ENCODE measurements at places on chromosomes 5 and 9.

DNA sequence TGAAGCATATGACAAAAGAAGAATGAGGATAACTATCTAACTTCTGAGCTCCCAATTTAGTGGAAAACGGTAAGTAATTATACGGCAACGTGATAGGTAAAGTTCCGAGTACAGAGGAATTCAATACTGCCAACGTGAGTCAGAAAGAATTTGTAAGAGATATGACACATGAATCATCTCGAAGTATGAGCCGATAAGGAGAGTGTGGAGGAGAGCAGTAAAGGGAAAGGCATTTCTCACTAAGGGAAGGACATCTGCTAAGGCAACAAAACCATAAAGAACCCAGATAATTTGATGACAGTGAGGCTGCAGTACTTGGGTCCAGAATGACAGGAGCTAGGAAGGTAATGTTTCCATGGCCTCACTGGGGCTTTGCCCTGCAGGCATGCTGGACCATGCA, 11.0 kb downstream of the MPDZ start:
- DNase-seq = no peak
- H3K4me1 ChIP-seq = no peaks in the 10 kb centered on the region
- H3K27ac ChIP-seq = no peak overlapping the region
- no peaks in the 10 kb centered on the region for H3K27me3 ChIP-seq
- no peaks in the 10 kb centered on the region for H3K36me3 ChIP-seq

DNA sequence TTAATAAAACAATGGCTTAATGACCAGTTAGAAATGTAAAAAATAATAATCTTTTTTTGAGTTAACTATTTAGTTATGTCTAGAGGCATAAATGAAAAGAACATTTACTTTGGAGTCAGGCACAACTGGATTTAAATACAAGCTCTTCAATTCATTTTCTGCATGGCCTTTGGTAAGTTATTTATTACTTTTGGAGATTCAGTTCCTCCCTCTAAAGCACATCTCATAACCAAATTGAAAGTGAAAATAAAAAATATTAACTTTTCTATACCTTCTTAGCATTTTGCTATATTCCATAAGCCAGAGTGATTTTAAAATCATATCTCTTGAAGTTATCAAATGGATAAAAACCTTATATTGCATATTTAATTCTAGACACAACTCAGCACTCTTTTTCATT, 434.9 kb upstream of the SMARCA2 start:
- no peaks in the 10 kb centered on the region for H3K4me1 ChIP-seq
- H3K36me3 ChIP-seq = no peaks in the 10 kb centered on the region
- DNase-seq = no peak

- DNase-seq = peak; percentile 33
- H3K4me3 ChIP-seq = peak overlapping the region; percentile 96
- H3K36me3 ChIP-seq = peaks cover 18% of the 10 kb centered on the region
- H3K27ac ChIP-seq = peak overlapping the region; percentile 92
- peaks cover 13% of the 10 kb centered on the region for H3K27me3 ChIP-seq
Measured at GRCh38 chr9:136847826-136848392, 1.3 kb upstream of the PHPT1 start.

GRCh38 chr5:1079486-1079885, 32.4 kb downstream of the SLC12A7 start:
- no peak overlapping the region for H3K4me3 ChIP-seq
- H3K27me3 ChIP-seq = no peaks in the 10 kb centered on the region

DNA sequence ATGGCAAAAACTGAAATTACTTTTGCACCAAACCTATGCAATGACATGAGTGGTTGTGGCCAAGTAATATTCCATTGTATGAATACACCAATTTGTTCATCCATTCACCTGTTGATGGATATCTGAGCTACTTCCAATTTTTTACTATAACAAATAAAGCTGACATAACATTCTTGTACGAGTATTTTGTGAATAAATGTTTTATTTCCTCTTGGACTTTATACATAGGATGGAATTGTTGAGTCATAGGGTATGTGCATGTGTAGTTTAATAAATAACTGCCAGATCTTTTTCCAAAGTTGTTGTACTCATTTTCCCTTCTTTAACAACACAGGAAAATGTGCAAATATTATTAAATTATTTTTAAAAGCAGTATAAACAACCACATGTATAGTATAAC, 146.1 kb upstream of the ZNF462 start:
- H3K27me3 ChIP-seq = no peaks in the 10 kb centered on the region
- H3K27ac ChIP-seq = no peak overlapping the region
- DNase-seq = no peak
- H3K4me3 ChIP-seq = no peak overlapping the region
- no peaks in the 10 kb centered on the region for H3K36me3 ChIP-seq

DNA sequence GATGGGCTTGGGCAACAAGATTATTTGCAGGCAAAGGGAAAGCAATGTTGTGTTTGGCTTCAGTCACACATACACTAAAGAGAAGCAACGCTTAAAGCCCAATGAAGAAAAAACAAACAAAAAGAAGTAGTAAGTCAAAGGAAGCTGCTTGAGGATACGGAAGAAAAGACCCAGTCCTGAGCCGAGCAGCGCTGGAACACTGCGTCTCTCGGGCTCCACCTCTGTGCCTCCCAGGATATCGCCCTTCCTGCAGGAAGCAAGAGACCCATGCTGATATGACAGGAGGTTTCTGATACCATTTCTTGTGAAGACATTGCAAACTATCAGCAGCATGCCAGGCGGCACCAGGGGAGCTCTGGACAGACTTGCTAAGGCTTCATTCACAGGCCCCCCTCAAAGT, 9.9 kb downstream of the GNAQ start:
- no peak overlapping the region for H3K4me3 ChIP-seq
- peaks cover 4% of the 10 kb centered on the region for H3K4me1 ChIP-seq
- H3K27me3 ChIP-seq = no peaks in the 10 kb centered on the region
- H3K36me3 ChIP-seq = no peaks in the 10 kb centered on the region
- peak overlapping the region; percentile 53 for H3K27ac ChIP-seq
- no peak for DNase-seq

DNA sequence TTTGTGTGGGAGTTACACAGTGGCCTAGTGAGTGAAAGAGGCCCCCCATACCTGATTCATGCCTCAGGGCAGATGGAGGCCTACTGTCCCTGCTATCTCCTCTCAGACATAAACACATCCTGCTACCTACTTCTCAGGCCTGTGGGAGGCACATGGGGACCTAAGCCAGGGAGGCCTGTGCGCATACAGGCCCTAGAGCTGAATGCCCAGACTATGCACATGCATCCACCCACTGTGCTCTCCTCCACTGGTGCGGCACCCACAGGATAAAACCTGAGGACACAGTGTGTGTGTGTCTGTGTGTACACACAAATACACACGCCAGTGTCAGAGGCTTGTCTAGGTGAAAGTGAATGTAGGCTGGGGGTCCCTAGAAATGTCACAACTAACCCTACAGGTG, 1.4 kb downstream of the PAX5 start:
- H3K27me3 ChIP-seq = peaks cover 80% of the 10 kb centered on the region
- no peaks in the 10 kb centered on the region for H3K36me3 ChIP-seq
- no peak overlapping the region for H3K27ac ChIP-seq

GRCh38 chr9:108603141-108603540, 252.6 kb downstream of the ACTL7B start:
- H3K4me3 ChIP-seq = no peak overlapping the region
- no peaks in the 10 kb centered on the region for H3K36me3 ChIP-seq
- H3K27ac ChIP-seq = peak overlapping the region; percentile 91
- DNase-seq = no peak

- no peaks in the 10 kb centered on the region for H3K27me3 ChIP-seq
- no peak overlapping the region for H3K4me3 ChIP-seq
- no peak overlapping the region for H3K27ac ChIP-seq
- H3K4me1 ChIP-seq = peaks cover 7% of the 10 kb centered on the region
- H3K36me3 ChIP-seq = no peaks in the 10 kb centered on the region
- DNase-seq = no peak
Measured at GRCh38 chr5:35248843-35249780, 18.8 kb upstream of the PRLR start.

GRCh38 chr5:177994063-177994462, 2.0 kb downstream of the PROP1 start:
- no peak overlapping the region for H3K4me3 ChIP-seq
- H3K4me1 ChIP-seq = no peaks in the 10 kb centered on the region
- no peak overlapping the region for H3K27ac ChIP-seq
- DNase-seq = no peak
- H3K27me3 ChIP-seq = no peaks in the 10 kb centered on the region

- no peak overlapping the region for H3K27ac ChIP-seq
- peaks cover 7% of the 10 kb centered on the region for H3K4me1 ChIP-seq
- H3K36me3 ChIP-seq = no peaks in the 10 kb centered on the region
- no peaks in the 10 kb centered on the region for H3K27me3 ChIP-seq
Measured at GRCh38 chr5:2744485-2744884, 7.0 kb downstream of the IRX2 start.

- H3K27me3 ChIP-seq = no peaks in the 10 kb centered on the region
- H3K4me3 ChIP-seq = no peak overlapping the region
- no peak for DNase-seq
- H3K27ac ChIP-seq = peak overlapping the region; percentile 57
Measured at GRCh38 chr9:130104491-130105193, 50.9 kb downstream of the GPR107 start.

DNA sequence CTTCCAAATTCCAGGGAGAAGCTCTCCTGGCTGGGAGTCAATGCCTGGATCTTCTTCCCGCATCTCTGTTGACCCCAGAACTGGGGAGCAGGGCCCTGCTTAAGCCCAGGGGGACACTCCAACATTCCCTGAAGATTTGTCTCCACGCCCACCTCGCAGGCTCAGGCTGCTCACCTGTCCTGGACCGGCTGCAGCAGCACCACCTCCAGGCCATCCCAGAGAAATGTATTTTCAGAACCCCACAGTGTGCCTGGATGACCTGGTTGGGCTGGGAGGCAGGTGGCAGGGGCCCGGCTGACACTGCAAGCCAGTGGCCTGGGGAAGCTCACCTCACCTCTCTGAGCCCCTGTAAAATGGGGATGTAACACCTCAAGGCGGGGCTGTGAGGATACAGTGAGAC, 27.1 kb upstream of the ZBTB43 start:
- no peaks in the 10 kb centered on the region for H3K36me3 ChIP-seq
- no peak overlapping the region for H3K27ac ChIP-seq
- H3K4me1 ChIP-seq = peaks cover 8% of the 10 kb centered on the region
- no peak overlapping the region for H3K4me3 ChIP-seq
- no peak for DNase-seq

GRCh38 chr9:124724415-124725067, 46.6 kb downstream of the NR6A1 start:
- no peaks in the 10 kb centered on the region for H3K36me3 ChIP-seq
- no peak overlapping the region for H3K4me3 ChIP-seq
- DNase-seq = no peak
- no peak overlapping the region for H3K27ac ChIP-seq
- H3K4me1 ChIP-seq = no peaks in the 10 kb centered on the region

DNA sequence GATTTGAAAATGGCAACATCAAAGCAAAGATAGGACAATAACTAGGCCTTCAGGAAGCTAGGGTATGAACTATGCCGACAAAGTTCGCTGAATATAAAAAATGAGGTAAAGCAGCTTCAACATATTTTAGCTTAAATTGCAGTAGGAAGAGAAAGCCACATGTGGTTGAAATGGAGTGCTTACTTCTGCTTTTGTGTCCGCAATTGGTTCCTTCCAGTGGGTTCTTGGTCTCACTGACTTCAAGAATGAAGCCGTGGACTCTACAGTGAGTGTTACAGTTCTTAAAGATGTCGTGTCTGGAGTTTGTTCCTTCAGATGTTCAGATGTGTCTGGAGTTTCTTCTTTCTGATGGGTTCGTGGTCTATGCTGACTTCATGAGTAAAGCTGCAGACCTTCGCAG, 95.2 kb downstream of the APTX start:
- DNase-seq = no peak

DNA sequence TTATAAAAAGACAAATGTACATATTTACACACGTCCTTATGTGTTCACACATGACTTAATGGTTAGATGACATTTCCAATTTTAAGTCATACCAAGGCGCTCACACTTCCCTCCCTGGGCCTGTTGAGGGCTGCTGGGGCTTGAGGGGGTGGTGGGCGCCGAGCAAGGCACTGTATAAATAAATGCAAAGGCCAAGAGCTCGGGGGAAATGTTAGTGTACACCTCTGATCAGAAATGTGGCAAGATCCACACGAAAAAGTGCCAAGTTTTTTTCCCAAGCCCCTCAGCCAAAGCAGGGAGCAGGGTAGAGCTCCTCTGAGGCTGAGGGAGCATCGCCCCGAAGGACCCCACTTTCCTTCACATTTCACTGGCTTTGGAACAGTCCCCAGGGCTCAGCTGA, 7.5 kb downstream of the IRF1 start:
- H3K36me3 ChIP-seq = peaks cover 35% of the 10 kb centered on the region
- no peaks in the 10 kb centered on the region for H3K27me3 ChIP-seq
- DNase-seq = no peak
- peaks cover 9% of the 10 kb centered on the region for H3K4me1 ChIP-seq
- H3K4me3 ChIP-seq = no peak overlapping the region
- no peak overlapping the region for H3K27ac ChIP-seq

- peak overlapping the region; percentile 86 for H3K4me3 ChIP-seq
- peaks cover 4% of the 10 kb centered on the region for H3K4me1 ChIP-seq
- no peak for DNase-seq
Measured at GRCh38 chr9:125407974-125408900, 146.6 kb downstream of the GAPVD1 start.

DNA sequence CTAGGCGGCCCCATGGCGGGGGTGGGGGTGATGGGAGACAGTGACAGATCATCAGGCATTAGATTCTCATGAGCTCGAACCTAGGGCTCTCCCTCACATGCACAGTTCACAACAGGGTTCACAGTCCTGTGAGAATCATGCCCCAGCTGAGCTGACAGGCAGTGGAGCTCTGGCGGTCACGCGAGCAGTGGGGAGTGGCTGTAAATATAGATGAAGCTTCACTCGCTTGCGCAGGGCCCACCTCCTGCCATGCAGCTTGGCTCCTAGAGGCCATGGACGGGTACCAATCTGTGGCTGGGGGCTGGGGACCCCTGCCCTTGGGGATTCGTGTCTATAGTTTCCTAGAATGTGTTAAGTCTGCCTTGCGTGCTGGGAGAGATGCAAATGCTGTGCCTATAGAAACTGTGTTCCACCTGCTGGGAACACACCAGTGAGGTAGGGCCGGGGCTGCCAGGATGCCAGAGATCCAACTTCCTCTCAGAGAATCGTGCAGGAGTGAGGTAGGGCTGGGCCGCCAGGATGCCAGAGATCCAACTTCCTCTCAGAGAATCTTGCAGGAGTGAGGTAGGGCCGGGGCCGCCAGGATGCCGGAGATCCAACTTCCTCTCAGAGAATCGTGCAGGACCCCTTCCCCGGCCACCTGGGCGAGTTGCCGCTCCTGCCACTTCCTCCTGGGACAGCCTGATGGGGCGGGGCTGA, 14.1 kb upstream of the EXOC3 start:
- peak overlapping the region; percentile 13 for H3K27ac ChIP-seq
- no peak overlapping the region for H3K4me3 ChIP-seq
- no peaks in the 10 kb centered on the region for H3K27me3 ChIP-seq
- H3K36me3 ChIP-seq = no peaks in the 10 kb centered on the region
- DNase-seq = no peak

- no peak overlapping the region for H3K27ac ChIP-seq
- H3K4me1 ChIP-seq = no peaks in the 10 kb centered on the region
- no peaks in the 10 kb centered on the region for H3K36me3 ChIP-seq
- DNase-seq = no peak
Measured at GRCh38 chr9:114513055-114513958, 8.0 kb upstream of the WHRN start.

Data from esophagus squamous epithelium (tissue), 5 donors.